ENCODE measurements at places on chromosomes 3 and 15.

GRCh38 chr15:56534728-56535127 is 69.8 kb upstream of the MNS1 start:
- no peak for DNase-seq

GRCh38 chr3:135106445-135106844 is 311.4 kb downstream of the EPHB1 start:
- DNase-seq: no peak

DNA sequence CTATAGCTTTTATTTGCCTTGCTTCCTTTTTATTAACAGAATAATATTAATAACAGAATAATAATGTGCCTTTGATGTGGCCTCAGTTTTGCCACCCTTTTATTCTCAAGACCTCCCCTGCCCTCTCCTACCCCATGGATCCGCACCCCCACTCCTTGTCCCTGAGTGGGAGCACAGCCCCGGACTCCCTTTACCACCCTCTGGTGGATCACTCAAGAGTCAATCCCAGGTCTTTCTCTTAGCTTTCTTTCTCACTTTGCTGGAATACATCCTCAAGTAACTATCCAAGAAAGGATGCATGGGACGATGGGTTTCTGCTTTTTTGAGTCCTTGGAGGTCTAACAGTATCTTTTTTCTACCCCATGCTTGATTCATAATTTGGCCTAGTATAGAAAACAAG is 63.4 kb downstream of the KLF13 start:
- DNase-seq: no peak

GRCh38 chr15:74252721-74253120 is 16.6 kb downstream of the CCDC33 start:
- DNase-seq: no peak

- no peak for DNase-seq
These were observed at the start of gene FANCD2OS for GRCh38 chr3:10108091-10108490. FANCD2OS (minus strand) TSS chr3:10108255; CDS start chr3:10104774, 3,481 bp downstream.

GRCh38 chr3:188468662-188469061 is 314.7 kb downstream of the LPP start:
- DNase-seq: no peak

DNA sequence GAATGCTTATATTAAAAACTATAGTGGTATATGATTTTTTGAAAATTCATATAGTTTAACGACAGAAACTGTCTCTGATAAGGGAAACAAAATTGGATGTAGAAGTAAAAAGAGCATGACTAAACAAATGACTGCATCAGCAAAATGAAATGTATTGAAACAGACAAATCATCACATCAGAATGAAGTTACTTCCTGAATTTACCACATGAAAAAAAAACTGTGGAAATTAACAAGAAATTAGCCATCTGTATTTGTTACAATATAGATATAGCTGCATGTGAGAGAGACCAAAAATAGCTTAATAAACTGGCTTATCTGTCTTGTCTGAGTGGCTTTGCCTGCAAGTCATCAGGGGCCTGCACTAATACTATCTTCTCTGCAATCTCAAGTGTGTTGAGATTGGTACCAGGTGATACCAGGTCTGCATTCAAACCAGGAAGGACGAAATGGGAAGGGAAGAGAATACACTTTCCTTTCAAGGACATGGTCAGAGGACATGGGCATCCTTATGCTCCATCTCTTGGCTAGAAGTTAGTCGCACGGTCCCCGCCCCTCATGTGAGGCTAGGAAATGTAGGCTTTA is 388.7 kb downstream of the GRM7 start:
- no peak for DNase-seq

- DNase-seq: no peak
These were observed 2.5 kb upstream of the FEZF2 start for GRCh38 chr3:62375655-62376453.

DNA sequence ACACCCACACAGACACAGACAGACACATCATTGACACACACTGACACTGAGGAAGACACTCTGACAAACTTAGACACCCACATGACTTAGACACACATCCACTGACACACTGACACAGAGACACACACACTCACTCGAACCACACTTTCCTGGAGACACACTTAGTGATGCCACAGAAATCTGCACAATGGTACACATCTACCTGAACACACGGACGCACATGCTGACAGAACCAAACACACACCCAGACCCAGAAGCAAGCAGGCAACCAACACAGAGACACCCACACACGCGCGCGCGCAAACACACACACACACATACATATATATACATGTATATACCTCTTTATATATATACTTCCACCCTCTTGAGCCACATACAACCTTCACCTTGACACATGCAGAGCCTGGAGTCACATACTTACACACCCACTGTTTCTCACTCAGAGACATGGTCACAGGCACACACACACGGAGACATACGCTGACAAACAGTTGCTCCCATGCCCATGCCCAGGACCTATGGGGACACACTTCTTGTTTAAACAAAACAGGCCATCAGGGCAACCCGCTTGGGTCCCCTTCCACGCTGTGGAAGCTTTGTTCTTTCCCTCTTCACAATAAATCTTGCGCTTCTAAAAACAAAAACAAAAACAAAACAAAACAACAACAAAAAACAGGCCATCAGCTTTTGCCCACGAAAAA is 913 bp upstream of the SCN5A start:
- peak; percentile 7 for DNase-seq

DNA sequence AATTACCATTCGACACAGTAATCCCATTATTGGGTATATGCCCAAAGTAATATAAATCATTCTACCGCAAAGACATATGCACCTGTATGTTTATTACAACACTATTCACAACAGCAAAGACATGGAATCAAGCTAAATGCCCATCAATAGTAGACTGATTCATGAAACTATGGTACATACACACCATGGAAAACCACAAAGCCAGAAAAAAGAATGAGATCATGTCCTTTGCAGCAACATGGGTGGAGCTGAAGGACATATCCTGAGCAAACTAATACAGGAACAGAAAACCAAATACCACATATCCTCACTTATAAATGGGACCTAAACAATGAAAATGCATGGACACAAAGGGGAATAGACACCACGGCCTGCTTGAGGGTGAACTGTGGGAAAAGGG is 11.1 kb upstream of the MCF2L2 start:
- no peak for DNase-seq

GRCh38 chr3:146104068-146104467 is 56.9 kb downstream of the PLOD2 start:
- no peak for DNase-seq

DNA sequence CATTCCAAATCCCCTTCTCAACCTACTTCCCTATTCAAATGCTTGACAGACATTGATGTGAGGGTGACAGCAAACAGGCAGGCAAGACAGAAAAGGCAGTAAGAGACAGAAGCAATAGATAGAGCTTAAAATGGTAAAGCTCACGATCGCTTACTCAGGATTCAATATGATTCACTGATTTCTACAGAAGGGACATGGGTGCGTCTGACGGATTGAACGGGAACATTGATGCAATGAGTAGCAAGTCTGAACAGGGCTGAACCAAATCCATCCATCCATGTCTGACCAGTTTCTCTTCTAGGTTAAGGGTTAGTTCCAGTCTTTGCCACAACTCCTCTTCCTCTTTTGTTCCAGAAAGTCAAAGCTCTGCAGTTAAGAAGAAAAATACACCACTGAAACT is 35.1 kb downstream of the P2RY1 start:
- DNase-seq: no peak

DNA sequence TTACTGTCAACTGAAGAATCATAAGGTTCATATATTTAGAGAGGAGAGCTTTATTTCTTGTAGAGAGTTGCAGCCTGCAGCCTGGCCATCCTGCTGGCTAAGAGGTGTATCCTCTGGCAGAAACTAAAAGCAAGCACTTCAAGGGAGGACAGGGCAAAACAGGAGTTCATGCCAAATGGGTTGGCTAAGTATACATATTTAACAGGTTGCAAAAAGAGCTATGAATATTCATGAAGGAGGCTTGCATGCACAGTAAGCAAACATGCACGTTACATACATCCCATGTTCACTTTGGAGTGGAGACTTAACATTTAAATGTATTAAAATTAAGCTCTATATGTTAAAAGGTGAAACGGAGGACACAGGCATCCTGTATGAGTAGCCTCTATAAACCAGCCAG is 354.4 kb downstream of the ERC2 start:
- no peak for DNase-seq

- no peak for DNase-seq
These were observed 3.4 kb downstream of the HYAL3 start for GRCh38 chr3:50295553-50296431.

Measured in NCI-H82 (cell line).